Karpas-422 (cell line): ENCODE measurements at places on chromosomes 1 and 21. TPM values are rescaled to one million over a fixed set of nuclear protein-coding genes. Genes with fewer than 3 reads are reported as not detected.

GRCh38 chr1:65948609-65949229 lies 156.0 kb downstream of the PDE4B start:
- DNase-seq: peak; percentile 48

- DNase-seq: no peak
Measured at GRCh38 chr1:179305450-179305849, 11.9 kb downstream of the SOAT1 start.

- DNase-seq: no peak
Measured at GRCh38 chr1:198373376-198373775, 167.1 kb downstream of the ATP6V1G3 start.

GRCh38 chr1:88463401-88463985 lies 220.6 kb upstream of the PKN2 start:
- DNase-seq: no peak

- DNase-seq: no peak
Measured at GRCh38 chr21:46650476-46651098, 15.1 kb downstream of the PRMT2 start.

GRCh38 chr1:62433861-62434617 lies 2.8 kb upstream of the USP1 start:
- no peak for DNase-seq

- DNase-seq: no peak
Measured at GRCh38 chr1:63775418-63776127, 1.8 kb downstream of the ROR1 start.

Gene ADAMTS4
- total RNA-seq: 0.15 TPM in 1 of 2 replicates, not detected in the other

Gene TMPRSS15
- total RNA-seq: 0.19 TPM in 1 of 2 replicates, not detected in the other

Gene ATP1A2
- not detected in 2 replicates for total RNA-seq

Gene GPATCH2
- total RNA-seq: 22.9 and 26.8 TPM in 2 replicates
